ENCODE measurements at places on chromosomes 7 and 10.

DNA sequence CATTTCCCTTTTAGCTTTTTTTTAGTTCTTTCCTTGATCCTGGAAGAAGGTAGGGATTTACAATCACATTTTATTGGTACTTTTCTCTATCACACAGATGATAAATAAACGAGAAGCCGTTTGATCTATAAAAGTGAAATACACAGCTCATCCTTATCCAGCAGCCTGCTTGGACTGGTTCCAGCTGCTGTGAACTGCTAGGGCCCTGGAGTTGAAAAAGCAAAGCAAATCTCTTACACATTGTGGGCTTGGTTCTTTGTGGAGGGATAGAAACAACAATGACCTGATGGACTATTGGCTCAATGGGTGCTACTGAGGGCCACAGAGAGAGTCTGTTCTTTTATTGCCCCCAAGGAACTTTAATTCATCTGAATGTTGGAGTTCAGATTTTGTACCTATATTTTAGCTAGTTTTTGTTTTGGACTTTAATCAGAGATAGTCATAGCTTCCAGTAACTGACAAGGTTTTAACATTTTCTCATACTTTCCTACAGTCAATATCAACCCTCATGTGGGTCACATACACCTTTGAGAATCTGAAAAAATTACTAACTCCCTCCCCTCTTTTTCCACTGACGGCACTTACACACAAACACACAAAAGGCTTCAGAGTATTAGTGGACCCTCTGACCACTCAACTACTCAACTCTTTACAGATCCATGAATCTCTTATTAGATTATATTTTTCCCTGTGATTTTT is 91.6 kb upstream of the CCDC6 start:
- no peak for DNase-seq

DNA sequence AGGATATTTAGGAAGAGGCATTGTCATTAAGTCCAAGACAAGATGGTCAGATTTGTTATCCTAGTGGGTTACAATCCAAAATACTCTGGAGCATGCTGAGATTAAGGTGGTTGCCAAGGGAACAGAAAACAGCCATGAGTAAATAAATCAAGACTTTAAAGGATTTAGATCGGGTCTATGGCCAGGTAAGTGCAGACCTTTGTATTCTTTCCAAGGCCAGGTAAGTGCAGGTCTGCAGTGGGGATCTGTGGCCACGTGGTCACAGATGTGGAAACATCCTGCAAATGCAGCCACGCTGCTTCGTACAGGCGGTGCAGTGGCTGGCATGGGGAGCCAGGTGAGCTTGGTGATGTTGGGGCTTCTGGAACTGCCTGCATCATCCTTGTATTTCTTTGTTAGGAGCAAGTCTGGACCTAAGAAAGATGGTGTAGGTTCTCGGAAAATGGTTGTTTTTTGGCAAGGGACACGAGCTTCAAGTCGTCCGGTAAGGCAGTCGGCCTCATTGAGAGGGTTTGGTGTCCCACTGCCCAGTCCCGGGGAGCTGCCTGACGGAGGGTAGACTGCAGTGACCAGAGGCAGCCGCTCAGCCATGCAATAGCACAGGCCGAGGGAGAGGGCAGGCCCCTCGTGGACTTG is 21.8 kb downstream of the ZNF775 start:
- no peak for DNase-seq

- no peak for DNase-seq
Measured at GRCh38 chr10:44010873-44011602, 362.4 kb upstream of the ZNF32 start.

DNA sequence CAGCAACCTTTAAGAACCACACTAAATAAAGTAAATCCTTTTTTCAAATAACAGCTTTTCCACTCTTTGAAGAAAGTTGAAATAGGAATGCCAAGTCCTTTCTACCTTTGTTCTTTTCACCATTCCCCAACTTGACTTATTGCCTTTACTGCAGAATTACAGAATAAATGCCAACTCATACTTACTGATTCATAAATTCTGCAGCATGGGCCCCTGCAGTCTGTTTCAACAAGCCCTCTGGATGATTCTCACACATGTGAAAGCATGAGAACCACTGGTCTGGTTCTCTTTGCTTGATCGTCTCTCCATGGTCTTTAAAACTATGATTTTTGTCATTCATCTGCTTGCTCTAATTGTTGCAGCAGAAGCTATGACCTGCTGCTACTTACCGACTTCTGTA is 56.1 kb downstream of the HACD1 start:
- no peak for DNase-seq

GRCh38 chr10:71413581-71413980 is 16.9 kb downstream of the CDH23 start:
- DNase-seq = no peak

DNA sequence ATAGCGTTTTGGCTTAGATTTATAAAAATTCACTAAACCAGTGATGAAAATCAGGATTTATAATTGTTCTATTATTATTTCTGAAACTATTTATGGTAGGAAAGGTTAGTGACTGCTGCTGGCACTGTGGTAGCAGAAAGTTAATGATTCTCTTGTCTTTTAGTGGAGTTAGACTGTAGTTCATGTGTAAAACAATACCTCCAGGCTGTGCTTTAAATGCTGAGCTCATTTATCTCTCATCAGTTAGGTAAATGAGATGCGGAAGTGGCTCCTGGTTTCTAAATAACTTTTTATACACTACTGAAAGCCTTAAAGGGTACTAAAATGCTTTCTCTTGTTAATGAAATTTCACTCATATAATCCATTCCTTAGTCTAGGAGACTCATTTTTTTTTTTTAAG is 326.8 kb upstream of the POT1 start:
- no peak for DNase-seq

- no peak for DNase-seq
Measured at GRCh38 chr10:102283488-102283887, 38.2 kb downstream of the GBF1 start.

DNA sequence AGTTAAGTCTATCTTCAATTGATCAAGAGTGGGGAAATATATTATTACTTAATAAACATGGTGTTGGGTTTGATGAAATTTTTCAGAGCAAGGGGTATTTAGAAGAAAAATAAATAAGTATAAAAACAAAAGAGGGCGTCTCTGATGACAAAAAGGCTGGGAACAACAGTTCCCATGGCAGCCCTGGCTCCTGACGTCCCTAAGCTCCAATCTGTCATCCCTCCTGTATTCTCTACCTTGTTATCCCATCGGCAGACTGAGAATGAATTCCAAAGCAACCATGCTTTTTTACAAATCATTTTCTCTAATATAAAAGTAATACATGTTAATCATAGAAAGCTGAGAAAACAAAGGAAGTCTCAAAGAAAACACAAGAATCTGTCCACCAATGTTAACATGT is 55.5 kb downstream of the SORBS1 start:
- DNase-seq = peak; percentile 8

DNA sequence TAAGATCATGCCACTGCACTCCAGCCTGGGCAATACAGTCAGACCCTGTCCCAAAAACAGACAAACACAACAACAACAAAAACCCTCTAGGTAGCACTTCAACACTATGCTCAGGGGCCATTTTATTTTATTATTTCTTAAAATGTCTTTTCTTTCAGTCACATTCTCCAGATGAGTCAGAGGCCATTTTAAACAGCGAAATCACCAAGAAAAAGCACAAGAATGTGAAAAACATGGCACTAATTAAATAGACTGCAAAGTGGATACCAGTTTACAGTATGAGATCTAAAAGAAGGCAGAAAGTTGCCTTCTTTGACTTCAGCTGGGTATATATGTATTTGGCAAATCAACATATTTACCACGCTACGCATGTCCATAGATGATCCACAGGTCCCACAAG is 6.1 kb upstream of the FGL2 start:
- no peak for DNase-seq

DNA sequence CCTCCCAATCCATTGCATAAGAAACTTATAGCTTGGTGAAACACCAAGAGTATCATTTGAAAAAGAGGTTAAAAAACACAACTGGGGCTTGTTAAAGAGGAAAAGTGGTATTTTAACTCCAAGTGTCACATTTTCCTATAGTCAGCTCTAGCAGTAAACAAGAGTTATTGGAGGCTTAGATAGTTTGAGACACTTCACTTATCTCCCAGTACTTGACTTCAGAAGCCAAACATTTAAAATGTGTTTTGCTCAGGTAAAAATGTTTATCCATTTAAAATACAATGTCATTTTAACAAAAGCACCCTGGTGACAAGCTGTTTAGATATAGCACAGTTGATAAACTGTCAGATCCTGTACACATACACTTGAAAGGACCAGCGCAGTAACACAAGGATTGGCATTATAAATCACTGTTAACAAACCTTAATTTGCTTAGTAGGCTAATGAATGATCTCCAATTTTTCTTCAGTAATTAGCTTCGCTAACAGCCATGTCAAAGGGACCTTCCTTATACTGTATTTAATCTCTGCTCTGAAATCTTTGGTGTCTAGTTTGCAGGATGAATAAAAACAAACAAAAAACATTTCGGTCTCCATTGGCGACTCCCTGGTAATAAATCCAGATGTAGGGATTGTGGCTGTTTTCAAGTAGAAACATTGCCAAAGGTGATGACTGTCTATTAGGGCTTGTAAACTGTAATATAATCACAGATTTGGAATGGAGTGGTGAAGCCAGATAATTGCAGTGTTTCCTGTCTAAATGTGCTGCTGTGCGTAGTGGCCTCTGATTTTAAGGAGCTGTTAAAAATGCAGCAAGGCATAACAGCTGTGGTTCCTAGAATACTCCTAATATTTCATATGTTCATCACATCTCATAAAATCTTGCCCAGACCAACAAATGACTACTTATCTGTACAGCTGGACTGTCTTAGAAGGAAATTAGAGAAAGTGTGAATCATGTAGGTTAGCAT is 545.1 kb downstream of the AUTS2 start:
- DNase-seq = no peak

DNA sequence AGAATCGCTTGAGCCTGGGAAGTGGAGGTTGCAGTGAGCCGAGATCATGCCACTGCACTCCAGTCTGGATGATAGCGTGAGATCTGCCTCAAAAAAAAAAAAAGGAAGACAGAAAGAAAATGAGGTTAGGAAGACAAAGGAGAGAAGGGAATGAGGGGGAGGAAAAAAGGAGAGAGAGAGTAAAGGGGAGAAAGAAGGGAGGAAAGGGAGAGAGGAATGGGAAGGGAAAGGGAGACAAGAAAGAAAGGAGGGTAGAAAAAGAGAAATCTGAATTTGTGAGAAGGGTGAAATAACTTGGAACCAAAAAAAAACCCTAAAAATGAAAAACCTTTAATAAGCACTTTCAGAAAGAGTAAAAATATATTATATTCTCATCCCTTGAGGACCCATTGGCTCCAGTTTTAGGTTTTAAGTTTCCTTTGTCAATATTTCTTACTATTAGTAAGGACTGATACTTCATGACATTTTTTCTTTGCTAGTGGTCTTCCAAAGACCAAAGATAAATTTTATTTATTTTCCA is 54.9 kb downstream of the POT1 start:
- DNase-seq = no peak

- DNase-seq = peak; percentile 70
Measured at GRCh38 chr7:44044315-44045225, at the start of gene DBNL. Gene DBNL (plus strand): TSS chr7:44044702. CDS start chr7:44044738, 36 bp downstream.

- DNase-seq = no peak
Measured at GRCh38 chr7:20713792-20714191, 72.9 kb downstream of the SP8 start.

GRCh38 chr7:73827567-73828106 is 3.2 kb upstream of the CLDN4 start:
- peak; percentile 70 for DNase-seq

DNA sequence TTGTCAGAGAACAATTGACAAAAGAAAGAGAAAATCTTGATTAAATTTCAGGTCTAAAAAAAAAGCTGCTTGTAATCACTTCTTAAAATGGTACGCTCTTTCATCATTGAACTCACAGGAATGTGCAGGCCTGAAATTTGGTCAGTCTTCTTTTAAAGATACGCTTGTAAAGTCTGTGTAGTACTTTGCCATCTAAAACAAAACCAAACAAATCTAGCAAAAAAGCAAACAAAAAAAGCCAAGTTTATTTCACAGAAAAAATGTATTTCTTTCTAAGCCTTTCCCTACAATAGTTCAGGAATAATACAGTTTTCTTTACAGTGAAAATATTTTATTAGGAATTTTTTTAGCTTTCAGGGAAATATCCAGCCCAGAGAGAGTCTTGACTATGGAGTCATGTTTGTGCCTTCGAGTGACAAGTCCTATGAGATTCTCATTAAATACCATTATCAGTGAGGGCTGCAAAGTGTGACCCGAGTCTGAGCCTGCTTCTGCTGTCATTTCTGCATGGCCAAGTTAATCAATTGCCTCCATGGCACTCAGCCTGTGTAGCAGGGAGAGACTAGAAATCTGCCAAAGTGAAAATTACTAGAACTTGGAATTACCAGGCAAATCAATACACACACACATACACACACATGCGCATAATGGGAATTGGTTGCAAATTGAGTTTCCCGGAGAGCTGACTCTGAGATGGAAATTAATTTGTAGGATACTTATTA is 172.6 kb downstream of the OTUD1 start:
- no peak for DNase-seq

DNA sequence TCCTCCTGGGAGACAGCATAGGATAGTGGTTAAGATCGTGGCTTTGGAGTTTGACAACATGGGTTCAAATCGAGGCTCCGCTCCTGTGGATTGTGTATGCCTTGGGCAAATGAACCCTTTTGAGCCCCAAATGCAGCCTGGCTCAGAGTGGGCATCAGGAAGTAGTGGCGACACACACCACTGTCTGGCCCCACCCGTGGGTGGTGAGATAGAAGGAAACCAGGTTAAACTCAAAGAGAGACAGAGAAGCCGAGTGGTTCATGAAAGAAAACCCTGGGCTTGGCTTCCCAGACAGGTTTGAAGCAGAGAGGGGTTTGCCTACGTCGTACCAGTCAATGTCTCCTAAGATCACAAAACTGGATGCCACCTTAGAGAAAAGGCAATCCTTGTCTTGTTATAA is 57.7 kb downstream of the PRTFDC1 start:
- DNase-seq = no peak

DNA sequence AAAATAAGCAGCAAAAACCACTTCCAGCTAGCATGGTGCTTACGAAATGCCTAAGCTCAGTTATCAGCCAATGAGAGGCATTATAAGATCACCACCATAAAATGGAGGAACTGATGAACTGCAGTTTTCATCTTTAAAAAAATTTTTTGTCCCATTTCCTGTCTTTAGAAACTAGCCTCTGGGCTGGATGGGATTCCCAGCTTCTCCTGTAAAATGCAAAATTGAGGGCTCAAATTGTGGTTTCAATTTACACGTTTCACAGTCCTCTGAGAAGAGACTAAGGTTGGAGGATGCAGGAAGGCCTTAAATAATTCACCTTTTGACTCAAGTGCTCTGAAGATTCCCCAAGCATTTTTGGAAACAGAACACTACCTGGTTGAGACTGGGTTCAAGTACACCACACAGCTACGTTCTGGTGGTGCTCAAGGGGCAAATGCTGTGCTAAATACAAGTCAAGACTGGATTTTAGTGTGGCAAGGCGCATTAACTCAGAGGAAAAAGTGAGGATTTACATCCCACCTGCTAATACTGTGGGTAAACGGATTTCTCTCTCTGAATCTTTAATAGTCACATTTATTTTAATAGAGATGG is 951 bp downstream of the ZNF25 start:
- peak; percentile 53 for DNase-seq

DNA sequence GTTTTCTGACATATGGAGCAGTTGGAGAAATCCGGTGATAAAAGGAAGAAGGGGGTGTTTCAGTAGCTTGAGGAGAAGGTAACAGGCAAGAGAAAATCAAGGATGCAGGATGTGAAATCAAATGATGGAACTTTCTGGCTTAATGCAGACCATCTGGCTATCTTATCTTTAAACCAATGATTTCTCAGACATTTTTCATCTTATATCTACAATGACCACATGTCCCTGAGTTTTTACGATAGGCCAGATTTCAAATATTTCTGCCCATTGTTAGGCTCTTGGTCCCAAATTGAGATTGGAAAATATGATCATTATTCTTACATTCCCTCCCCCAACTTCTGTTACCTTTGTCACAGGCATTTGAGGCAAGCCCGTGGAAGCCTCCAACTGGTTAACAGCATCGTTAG is 486.8 kb downstream of the SUGCT start:
- DNase-seq = no peak
